Muscle of back (tissue), 13 donors: ENCODE measurements at places on chromosomes 12 and 14. TPM values are rescaled to one million over a fixed set of nuclear protein-coding genes. Genes with fewer than 3 reads are reported as not detected.

FAR2 gene
- 13.5 TPM for polyA plus RNA-seq

SSTR1 gene
- 0.24 TPM for polyA plus RNA-seq

CCDC177 gene
- 0.06 TPM for polyA plus RNA-seq

RILPL2 gene
- polyA plus RNA-seq: 1.1 TPM

PKP2 gene
- polyA plus RNA-seq: 6.6 TPM

CLEC2D gene
- 5.3 TPM for polyA plus RNA-seq

DACT1 gene
- 37.0 TPM for polyA plus RNA-seq

PAX9 gene
- 1.1 TPM for polyA plus RNA-seq

FAIM2 gene
- 5.3 TPM for polyA plus RNA-seq

DNA sequence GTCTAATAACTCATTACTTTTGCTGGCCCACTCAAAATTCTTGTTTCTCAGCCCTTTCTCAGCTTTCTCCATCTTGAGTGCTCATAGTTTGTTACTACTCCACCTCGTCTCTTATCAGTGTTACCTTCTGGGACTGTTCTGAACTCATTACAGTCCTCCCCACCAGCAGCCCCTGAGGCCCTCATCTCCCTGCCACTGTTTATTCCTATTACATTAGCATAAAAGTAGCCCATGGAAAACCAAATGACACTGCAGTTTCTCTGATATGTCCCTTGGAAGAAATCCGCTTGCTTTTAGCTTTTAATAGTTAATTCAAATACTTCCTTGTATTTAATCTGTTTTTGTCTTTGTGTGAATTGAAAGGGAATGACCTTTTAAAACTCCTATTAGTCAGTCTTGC lies 7.6 kb downstream of the AKAP6 start:
- no peak for DNase-seq

DNA sequence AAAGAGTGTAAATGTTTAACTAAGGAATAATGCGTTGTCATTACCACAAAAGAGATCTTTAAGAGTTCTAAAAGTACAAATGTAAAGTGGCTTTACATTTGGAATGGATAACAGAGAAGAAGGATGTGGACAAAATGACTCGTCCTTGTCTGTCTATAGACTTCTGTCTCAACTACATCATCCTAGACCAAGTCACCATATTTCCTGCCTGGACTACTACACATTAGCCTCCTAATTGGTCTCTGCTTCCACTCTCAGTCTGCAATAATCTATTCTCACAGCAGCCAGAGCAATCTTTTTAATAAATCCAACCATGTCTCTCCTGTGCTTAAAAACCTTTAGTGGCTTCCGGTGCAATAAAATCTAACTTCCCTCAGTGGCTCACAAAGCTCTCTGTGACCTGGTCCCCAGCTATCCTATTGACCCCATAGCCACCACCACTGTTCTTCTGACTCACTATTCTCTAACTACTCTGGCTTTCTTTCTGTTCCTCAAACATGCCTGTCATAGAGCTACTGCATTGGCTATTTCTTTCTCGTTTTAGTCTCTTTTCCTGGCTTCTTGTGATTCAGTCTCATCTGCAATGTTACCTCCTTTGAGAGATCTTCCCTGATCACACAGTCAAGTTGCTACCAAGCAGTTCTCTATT lies 91.1 kb downstream of the MYF5 start:
- no peak for DNase-seq

DNA sequence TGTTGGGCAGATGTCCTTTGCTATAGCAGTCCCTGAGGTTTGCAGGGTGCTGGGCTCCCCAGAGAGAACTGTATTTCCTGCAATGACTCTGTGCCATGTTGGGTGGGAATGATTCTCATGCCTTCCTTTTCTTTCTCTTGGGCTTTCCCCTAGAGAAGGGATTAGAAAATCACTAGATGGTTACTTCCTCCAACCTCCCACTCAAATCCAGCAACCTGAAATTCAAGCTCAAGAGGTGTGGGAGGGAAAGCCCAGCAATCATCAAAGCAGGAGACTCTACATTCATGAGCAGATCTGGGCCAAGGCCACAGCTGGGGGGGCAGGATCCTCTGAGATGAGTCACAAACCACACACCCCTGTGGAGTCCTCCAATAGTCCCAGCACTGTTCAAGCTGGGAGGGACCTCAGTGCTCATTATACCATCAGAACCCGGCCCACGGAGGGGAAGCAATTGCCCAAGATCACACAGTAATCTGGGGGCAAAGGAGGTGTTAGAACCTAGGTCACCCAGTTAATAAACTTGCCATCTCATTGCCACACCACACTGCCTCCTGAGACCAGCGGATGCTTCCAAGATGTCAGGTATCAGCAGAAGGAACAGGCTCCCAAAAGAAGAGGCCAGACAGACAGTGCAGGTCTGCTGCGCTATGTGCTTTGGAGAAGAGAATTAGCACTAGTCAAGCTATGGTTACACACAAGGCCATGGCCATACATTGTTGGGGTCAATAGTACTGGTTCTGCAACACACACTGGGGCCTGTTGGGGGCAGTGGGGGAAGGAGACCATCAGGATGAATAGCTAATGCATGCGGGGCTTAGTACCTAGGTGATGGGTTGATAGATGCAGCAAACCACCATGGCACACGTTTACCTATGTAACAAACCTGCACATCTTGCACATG lies 65.7 kb downstream of the TTC9 start:
- DNase-seq: no peak

DNA sequence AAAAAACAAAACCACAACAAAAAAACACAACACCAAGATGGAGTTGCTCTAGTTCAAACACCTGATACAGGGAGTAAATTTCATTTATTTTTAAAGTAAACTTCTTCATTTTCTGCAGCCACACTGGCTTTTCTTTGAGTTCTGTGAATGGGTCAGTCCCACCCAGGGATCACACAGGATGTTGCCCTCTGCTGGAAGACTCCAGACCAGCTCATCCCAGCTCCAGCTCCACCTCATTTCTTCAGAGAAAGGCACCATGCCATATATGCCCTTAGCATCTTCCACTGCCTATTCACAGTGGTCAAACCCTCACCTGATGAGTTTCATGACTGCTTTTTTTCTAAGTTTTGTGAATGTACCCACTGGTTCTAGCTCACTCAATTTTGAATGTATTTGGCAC lies 8.0 kb downstream of the GLIPR1 start:
- DNase-seq: no peak

DNA sequence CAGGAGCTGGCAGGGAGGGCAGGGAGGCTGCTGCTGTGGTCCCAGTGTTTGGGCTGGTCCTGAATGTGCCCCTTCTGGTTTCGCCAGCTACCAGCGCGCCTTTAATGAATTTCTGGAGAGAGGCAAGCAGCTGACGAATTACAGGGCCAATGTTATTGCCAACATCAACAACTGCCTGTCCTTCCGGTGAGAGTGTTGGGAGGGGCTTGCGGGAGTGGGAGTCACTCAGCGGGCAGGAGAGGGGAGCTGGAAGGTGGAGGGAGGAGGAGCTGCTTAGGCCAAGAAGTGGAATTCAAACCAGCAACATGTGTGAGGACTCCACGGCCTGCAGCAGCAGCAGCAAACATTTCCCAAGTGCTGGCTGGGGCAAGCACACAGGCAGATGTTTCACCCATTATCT lies 7.7 kb downstream of the TNFAIP2 start:
- DNase-seq: peak; percentile 63

DNA sequence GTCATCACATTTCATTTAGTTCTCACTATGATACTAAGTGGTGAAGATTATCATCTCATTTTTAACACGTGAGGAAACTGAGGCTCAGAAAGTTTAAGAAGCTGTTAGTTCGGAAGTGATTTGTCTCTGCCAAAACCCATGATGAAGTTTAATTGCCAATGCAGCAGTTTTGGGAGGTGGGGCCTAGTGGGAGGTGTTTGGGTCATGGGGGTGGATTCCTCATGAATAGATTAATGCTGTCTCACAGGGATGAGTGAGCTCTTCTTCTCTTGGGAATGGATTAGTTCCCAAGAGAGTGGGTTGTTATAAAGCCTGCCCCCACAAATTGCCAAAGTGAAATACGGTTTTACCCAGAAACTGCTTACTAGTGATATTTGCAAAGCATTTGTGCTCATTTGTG lies 91.5 kb upstream of the IGF1 start:
- no peak for DNase-seq

- no peak for DNase-seq
These were observed 23.6 kb upstream of the VWF start for GRCh38 chr12:6148061-6148460.

GRCh38 chr12:81798294-81798693 lies 39.1 kb upstream of the PPFIA2 start:
- no peak for DNase-seq

- DNase-seq: no peak
These were observed 49.5 kb upstream of the ATXN7L3B start for GRCh38 chr12:74488134-74488533.

GRCh38 chr14:51473351-51473750 lies 178.4 kb upstream of the FRMD6 start:
- DNase-seq: no peak

DNA sequence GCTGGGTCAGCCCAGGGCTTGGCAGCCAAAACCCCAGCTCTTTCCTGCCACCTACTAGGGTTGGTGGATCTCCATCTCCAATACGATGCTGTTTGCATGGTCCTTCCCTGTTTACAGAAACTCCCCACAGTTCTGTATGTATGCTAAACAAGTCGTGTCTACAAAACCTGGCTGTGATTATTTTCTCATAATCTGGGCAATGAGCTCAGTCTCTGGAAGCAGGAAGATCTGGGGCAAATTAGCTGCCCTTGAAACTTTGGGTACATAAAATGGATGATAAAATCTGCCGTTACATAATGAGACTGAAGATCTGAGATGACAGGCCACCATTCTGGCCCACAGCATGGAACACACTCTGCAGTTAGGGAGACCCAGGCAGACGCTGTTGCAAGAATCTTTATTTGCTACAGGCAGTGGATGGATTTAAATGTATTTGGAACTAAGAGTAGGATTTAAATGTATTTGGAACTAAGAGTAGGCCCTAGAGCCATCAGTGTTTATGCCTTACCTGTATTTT lies 31.7 kb downstream of the ACADS start:
- no peak for DNase-seq

DNA sequence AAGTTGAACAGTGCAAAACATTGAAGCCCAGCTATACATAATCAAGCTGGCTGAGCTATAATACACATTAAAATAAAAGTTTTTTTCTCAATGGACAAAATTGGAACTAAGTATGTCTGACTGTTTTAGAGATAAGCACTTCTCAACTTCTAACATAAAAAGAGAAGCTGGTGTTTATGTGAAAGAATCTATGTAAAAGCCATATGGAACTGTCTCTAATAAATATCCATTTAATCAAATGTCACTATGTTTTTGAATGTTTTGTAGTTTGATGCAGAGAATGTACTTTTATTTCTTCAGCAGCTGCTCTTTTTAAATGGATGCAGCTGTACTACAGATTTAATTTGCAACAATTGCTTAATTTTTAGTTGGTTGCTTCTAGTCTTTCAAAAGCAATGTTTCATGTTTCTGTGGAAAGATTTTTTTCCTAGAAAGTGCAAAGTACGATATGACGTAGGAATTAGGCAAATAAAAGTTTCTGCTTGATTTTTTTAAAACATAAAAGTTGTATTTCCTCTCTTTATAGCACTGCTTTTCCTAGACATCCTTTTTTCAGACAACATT lies 114.2 kb downstream of the PDE3A start:
- peak; percentile 54 for DNase-seq

DNA sequence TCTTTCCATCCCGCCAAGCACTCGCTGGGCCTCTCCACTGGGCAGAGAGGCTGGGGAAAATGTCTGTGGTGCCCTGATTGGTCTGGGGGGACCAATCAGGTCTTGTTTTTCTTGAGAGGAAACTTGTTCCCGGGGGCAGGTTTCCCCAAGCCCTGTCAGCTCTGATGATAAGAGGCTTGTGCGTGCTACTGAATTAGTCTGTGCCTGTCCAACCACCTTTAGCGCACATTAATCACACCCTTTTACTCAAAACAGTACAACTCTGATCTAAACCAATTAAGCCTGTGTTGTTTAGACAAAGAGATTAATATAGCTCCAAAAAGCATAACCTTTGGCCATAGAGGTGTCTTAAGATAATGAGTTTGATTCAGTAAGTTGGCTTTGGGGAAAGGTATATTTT lies 580.4 kb downstream of the VRK1 start:
- DNase-seq: no peak

DNA sequence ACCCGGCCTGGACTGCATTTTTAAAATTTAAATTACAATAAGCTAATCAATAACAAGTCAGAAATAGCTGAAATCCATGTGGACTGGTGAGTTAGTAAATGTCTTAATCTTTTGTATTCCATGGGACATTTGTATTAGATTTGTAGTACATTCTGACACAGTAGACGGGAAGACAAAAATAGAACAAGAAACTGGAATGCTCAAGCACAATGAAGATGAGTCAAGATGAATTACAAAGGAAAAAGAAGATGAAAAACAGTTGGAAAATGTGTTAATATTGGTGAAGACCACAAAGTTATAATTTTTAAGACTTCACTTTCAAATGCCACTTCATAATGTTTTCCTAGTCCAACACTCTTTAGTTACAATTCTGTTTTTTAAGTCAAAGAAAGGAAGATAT lies 97.8 kb upstream of the FERMT2 start:
- no peak for DNase-seq

DNA sequence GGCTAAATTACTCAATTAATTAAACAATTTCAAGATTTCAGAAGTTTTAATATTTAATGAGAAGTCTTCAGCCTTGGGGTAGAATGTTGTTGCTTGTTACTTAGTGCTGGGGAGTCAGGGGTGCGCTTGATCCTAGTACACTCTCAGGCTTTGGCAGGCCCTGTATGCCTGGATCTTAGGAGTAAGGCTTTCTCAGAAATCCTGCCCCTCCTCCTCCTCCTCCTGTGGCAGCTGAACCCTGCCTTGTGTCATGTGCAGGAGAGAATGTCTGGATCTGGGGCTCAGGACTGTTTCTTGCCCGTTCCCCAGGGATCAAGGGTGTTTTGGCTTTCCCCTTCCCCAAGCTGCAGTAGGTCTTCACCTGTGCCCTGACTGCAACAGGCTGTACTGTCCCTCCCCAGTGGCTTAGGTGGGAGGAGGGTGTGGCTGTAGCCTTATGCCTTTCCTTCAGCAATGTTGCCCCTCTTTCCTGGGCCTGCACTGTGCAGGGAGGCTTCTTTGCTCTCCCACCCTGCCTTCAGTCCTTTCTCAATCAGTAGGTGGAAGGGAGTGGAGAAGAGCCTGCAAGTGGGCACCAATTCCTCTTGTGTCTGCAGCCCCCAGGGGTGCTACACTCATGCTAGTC lies 108.2 kb downstream of the SLC38A6 start:
- DNase-seq: no peak

GRCh38 chr12:17076028-17076744 lies 470.2 kb upstream of the LMO3 start:
- no peak for DNase-seq

- no peak for DNase-seq
These were observed 4.0 kb downstream of the CCDC63 start for GRCh38 chr12:110850762-110851161.

DNA sequence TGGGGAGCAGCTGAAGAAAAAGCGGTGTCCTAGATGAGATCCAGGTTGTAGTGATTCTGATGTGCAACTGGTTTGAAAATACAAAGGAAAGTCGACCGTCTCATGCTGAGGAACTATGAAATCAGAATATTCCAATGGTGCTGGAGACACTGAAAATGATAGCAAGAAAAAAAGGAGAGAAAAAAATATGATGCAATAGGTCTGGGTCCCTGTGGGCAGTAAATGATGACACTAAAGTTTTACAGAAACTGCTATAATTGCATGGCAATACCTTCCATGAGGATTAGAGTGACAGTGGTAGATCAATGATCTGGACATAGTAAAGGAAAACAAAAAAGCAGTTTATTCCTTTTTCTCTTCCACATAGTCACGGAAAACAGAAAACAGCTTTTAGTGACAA lies 2.3 kb downstream of the PYM1 start:
- DNase-seq: no peak

GRCh38 chr14:68510201-68511128 lies 282.4 kb downstream of the ZFP36L1 start:
- DNase-seq: peak; percentile 89

GRCh38 chr12:128387811-128388422 lies 120.9 kb downstream of the TMEM132C start:
- peak; percentile 22 for DNase-seq
